ENCODE measurements at places on chromosomes 2 and 18.

DNA sequence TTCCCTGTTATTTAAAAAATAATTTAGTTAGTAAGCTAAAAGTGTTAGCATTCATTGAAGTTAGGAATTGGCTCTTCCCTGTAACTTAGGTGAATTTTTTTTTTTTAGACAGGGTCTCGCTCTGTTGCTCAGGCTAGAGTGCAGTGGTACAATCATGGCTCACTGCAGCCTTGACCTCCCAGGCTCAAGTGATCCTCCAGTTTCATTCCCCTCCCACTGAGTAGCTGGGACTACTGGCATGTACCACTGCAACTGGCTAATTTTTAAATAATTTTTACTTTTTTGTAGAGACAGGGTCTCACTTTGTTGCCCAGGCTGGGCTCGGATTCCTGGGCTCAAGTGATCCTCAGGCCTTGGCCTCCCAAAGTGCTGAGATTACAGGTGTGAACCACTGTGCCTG, 66.4 kb downstream of the CERS6 start:
- DNase-seq = no peak

GRCh38 chr2:149692961-149693396, 105.4 kb upstream of the MMADHC start:
- no peak for DNase-seq

DNA sequence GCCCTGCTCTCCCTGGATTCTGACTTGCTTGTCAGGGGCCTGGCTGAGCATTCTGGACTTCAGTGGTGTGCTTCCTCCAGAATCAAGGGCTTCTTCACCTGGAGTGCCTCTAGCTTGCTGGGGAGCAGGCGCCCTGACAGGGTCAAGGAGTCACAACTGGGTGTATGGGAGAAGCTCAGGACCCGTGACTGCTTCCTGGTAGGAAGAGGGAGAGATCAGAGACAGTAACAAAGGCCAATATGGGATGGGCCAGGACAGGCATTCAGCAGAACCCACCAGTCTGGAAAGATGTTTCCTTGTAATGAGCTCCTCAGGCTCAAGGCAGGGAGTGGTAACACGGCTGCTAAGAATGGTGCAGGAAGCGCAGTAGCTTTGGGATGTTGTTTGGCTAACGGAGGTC, 104.4 kb upstream of the ACAA2 start:
- no peak for DNase-seq

DNA sequence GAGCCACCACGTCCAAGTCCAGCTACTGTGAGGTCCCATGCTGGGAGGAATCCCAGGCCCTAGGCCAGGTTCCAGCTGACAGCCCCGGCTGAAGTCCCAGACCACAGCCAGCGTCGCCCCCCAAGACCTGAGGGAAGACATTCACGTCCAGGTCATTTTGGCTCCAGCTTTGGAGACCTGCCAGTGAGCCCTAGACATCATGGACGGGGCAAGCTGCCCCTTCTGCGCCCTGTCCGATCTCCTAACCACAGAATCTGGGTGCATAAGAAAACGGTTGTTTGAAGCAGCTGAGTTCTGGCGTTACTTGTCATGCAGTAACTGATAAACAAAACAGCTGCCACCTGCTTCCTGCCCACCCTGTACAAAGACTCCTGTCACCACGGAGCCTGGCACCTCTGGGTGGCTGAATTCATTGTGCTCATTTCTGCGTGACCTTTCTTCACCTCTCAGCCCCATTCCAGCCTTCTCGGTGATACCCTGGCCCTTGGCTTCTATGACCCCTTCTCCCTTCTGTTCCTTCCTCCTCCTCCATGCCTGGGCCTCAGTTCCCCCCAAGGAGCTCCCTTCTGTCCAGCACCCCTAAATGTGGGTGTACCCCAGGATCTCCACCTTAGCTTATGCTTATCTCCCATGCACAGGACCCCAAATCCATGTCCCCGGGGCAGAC, 72.6 kb upstream of the SMAD7 start:
- peak; percentile 35 for DNase-seq

DNA sequence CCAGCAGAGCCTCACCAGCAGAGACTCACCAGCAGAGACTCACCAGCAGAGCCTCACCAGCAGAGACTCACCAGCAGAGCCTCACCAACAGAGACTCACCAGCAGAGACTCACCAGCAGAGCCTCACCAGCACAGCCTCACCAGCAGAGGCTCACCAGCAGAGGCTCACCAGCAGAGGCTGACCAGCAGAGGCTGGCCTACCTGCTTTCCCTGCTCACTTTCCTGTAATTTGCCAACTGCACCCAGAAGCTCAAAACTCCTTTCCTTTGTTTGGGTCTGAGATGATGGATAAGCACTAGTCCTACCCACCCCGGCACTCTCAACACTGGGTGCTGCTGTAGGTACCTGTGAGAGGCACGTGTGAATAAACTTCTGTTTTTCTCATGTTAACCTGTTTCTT, 36.4 kb upstream of the PXDN start:
- DNase-seq = no peak

GRCh38 chr2:68749345-68749744, 14.7 kb downstream of the ARHGAP25 start:
- no peak for DNase-seq
